EH (cell line): ENCODE measurements at places on chromosomes 11 and 22.
A peak's percentile ranks its signal among the peaks of the same experiment; 100 is the strongest.

GRCh38 chr11:20021771-20022362, 138.4 kb downstream of the DBX1 start:
- no peak for DNase-seq

DNA sequence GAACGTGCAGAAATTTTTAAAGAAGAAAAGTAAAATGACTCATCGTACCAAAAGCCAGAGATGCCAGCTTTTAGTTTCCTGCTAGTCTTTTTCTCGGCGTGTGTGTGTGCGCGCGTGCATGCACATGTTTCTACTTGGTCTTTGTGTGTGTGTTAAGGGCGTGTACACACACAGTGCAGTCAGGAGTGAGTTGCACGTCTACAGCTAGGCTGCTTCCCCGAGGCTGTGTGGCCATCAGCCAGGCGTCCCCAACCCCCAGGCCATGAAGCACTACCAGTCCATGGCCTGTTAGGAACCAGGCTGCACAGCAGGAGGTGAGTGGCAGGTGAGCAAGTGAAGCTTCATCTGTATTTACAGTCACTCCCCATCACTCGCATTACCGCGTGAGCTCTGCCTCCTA, 36.4 kb downstream of the KCNQ1 start:
- no peak for DNase-seq

DNA sequence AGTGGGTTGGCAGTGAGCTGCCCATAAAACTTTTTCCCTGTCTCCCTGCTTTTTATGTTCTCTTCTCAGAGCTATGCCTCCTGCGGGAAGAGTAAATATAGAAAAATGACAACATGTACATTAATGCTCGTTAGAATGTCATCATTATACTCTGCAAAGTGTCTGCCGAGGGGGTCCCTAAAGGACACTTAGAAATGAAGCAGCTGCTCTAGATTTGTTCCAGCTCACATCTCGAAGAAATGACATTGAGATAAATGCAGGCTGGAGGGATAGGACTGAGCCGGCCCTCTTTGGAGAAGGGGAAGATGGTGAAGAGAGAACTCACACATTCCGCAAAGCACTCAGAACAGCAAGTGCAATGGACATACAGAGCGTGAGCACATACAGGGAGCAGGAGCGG, 240.0 kb downstream of the NXPE2 start:
- no peak for DNase-seq

- DNase-seq = no peak
Observed at GRCh38 chr11:119419834-119420492, 3.0 kb downstream of the THY1 start.

- DNase-seq = peak; percentile 46
Observed at GRCh38 chr11:86720546-86720945, 48.1 kb upstream of the ME3 start.

- DNase-seq = no peak
Observed at GRCh38 chr22:31100762-31101525, 6.4 kb downstream of the SELENOM start.

DNA sequence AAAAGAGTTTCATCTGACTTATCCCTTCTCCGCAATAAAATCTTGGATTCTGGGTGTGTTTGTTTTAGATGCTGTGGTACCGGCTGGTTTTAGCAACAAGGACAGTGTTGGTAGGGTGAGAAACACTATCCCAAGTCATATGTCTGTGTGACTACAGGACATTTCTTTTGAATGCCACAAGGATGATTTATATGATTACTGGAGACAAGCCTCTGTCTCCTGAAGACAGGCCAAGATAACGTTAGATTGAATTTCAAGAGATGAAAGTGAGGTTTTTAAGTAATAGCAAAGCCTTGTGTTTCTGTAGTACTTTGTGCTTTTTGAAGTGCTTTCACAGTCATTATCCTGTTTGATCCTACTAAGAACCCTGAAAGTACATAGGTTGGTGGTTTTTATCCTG, 101.6 kb downstream of the COMMD9 start:
- DNase-seq = no peak

DNA sequence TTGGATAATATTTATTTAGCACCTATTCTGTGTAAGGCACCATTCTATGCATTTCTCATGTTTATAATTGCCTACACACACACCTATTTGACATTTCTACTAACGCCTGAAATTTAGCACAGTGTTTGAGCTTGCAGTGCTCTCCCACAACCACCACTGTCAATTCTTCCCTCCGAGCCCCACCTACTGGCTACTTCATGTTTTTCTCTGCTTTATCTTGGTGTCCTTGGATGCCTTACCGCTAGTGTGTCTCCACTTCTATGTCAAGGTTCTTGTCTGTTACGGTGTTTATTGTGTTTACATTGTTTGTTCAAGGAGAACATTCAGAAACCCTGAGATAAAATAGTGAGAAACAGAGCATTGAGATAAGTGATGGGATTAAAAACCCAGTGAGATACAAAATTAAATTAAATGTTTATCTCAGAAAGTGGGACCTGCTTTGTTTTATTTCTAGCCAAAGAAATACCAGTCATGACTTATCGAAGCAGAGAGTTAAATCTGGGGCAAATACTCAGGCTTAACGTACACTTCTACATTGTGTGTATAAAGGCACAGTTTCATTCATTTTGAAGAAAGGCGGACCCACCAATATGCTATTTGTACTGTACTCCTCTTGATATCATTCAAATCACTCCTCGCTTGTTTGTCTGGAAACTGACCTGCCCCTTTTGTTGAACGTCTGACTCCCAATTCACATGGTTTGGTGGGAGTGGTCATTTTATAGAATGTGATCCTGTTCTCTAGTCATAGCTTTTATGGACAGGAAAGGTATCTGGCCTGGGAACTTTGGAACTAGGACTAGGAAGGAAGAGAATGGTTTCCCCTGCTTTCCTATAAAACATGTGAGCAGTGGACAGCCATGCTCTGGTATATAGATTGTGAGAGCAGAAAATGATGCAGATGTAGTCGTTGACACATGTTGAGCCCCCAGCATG, 39.2 kb upstream of the SLC36A4 start:
- DNase-seq = peak; percentile 48

DNA sequence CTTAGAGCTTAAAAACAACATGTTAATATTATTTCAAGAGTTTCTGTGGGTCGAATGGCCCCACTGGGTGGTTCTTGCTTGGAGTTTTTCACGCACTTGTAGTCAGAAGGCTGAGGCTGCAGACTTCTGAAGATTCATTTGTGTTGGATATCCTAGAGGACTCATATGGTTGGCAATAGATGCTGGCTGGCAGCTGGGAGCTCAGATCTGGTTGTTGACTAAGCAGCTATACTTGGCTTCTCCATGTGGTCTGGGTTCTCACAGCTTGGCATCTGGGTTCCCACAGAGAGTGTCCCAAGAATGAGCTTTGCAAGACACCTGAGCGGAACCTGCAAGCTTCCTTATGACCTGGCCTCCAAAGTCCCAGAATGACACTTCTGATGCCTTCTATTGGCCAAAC, 163.9 kb upstream of the ZC3H12C start:
- no peak for DNase-seq

GRCh38 chr22:20569059-20570058, 61.9 kb downstream of the MED15 start:
- peak; percentile 99 for DNase-seq

DNA sequence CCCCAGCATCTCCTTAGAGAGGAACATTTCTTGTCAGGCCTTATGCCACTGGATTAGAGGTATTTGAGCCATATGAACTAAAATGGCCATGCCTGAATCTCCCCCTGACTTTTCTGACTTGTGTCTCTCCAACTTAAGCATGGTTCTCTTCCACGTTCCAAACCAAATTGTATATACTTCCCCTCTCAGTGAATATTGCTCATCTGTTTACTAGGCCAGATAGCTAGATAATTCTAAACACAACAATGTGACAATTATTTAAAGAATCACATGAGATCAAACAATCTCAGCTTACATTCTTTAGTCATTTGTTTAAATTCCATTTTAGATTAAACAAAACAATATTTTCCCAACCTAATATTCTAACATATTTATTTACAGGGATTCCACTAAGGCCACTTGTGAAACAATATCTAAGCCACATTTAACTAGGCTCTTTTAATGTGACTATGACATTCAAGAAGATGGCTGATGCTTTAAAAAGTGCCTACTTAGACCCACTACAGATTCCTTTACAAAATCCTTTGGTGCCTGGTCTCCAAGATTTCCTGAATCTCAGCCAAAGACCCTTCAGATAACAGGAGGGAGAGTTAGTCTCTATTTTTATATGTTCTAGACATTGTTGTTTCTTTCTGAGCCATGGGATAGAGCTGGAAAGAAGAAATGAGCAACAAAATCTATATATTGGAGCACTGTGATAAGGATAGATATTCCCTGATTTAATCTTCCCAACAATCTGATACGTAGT, 105.7 kb downstream of the CADM1 start:
- DNase-seq = no peak

DNA sequence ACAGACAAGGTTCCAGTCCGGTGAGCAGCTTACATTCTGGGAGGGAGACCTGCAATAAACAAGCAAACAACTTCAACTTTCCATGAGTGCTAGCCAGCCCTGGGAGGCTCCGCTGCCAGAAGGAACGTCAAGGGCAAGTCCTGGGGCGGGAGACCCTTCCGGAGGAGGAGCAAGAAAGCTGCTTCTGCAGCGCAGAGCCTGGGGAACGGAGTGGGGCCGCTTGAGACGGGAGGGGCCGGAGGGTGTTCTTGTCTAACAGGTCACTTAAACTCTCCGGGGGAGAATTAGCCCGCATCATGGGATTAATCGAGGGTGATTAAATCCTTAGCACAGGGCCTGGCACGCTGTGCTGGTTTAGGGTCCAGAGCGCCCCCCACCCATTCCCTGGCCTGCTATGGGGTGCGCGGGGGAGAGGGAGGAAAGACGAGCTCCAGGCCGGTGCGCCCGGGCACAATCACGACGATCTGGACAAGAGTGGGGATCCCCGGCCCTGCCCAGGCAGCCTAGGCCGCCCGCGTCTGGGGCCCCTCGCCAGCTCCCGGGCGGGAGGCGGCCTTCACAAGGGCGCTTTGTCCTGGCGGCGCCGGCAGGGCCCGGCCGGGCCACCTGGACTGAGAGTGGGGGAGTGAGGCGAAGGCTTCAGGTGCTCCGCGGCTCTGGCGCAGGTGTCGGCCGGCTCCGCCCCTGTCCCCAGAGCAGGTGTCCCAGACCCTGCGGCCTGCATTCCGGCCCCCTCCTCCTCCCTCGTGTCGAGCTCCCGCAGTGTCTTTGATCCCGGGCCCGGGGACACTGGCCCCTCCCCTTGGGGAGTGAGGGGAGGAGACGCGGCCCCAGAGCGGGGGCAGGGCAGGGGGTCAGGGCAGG, 663 bp upstream of the LARGE2 start:
- no peak for DNase-seq

DNA sequence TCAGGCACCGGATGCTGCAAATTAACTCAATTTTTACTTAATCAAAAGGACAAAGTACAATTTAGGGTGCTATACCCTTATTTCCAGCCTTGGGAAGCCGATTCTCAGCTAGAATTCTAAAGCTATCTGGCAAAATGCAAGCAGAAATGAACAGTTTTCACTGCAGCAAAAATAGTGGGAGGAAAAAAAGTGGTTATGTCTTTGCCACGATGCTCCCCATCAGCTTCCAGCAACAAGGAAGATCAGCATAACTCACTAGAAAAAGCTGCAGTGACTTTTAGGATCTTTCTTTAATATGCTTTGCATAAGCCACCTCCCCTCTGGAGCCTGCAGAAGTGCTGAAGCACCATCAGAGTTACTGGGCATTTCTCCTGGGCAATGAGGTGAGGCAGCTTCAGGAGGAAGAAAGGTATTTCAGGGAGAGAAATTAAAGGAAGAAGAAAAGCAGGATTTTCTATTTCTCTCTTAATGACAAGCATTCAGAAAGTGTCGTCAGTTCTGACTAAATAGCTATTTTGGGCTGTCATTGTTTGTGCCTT, 702.9 kb downstream of the DLG2 start:
- DNase-seq = no peak

- DNase-seq = no peak
Observed at GRCh38 chr11:13917264-13917663, 45.3 kb upstream of the SPON1 start.

DNA sequence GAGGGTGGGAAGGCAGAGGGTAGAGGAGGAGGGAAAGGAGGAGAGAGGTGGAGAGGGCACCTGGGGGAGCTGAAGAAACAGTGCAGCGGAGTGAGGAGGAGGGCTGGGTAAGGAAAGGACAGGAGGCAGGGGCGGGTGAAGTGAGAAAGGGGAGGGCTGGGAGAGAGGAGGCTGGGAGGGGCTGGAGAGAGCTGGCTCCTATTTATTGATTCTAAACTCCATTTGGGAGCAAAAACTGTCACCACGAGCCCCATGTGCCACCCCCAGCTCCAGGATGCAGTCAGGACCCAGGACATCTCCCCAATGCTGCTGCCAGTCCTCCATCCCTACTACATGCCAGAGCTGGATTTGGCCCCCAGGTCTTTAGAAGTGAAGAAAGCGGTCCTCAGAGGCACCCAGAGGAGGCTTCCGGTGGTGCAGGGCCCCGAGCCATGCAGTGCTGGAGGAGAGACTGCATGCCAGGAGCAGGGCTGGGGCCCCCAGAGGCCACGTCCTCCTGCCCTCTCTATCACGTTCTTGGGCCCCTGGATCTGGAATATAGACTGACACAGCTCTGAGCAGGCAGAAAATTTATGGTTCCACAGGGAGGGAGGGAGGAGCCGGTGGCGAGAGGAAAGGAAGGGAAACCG, 53.7 kb downstream of the SLC22A12 start:
- DNase-seq = no peak

- no peak for DNase-seq
Observed at GRCh38 chr22:45298934-45299505, 10.7 kb upstream of the FAM118A start.

- peak; percentile 83 for DNase-seq
Observed at GRCh38 chr22:27224485-27225374, 567.3 kb downstream of the MIAT start.

GRCh38 chr11:27861706-27862430, 161.6 kb upstream of the BDNF start:
- peak; percentile 91 for DNase-seq

DNA sequence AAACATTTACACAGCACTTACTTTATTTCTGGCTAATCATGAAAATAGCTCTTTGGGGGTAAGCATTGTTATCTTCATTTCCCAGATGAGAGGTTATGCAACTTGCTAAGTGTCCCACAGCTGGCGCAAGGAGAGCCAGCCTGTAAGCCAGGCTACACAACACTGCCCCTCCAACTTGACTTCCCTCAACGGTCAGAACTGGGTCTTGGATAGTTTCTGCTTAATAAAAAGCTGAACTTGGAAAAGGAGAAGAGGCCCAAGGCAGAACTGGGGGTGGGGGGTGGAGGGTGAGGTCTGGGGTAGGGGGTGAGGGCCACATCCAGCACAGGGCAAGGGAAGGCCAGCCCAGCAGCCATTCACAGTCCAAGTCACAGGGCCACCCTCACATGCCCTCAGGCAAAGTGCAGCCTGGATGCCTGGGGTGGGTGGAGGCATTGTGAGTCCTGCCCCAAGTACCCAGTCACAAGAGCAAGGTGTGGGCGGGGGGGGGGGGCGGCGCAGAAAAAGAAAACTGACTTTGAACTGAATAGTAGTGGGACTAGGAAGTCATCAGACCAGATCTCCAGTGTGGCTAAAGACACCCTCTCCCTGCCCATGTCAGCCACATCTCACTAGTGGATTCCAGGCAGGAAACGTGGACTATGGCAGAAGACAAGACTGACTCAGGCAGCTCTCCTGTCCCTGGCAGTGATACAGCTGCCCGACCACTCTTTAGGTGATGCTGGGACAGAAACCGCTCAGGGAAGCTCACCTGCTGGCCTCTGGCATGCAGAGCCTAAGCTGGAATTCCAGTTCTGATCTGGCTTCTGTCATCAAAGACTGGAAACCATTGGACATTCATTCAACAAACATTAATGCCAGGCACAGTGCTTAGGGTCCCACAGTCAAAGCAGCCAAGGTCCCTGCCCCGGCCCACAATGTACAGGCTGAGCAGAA, 52.4 kb downstream of the PACSIN2 start:
- peak; percentile 37 for DNase-seq
